ENCODE measurements at places on chromosomes 3 and 15.

- no peak for DNase-seq
Measured at GRCh38 chr3:170483485-170484262, 65.0 kb downstream of the CLDN11 start.

GRCh38 chr15:29840926-29841325 lies 18.7 kb upstream of the TJP1 start:
- DNase-seq = no peak

DNA sequence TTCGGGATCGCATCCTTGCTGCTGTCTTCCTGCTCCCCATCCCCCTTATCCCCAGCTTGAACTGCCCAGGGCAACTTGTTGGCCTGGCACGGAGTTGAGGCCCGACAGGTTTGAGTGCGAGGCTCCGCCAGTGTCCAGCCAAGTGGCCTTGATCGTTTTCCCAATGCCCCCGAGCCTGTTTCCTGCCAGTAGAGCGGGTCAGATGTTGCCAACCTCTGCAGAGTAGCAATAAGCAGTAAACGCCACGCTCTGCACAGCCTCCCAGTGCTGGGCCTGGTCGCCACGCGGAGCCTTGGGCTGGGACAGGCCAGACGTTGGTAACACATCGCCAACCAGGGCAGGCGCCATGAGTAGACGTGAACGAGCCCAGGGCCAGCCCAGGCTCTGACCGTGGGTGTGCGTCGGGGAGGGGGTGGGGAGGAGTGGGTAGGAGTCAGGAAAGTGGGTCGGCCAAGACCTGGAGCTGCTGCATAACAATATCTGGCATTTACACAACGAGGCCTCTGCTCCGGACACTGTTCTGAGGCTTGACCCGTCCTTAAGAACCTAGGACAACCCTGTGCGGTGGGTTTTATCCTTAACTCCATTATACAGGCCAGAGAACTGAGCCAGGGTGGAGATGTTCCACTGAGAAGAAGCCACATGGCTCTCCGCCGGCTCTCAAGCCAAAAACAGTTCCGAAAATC lies 444 bp upstream of the ABHD14A start:
- DNase-seq = no peak

DNA sequence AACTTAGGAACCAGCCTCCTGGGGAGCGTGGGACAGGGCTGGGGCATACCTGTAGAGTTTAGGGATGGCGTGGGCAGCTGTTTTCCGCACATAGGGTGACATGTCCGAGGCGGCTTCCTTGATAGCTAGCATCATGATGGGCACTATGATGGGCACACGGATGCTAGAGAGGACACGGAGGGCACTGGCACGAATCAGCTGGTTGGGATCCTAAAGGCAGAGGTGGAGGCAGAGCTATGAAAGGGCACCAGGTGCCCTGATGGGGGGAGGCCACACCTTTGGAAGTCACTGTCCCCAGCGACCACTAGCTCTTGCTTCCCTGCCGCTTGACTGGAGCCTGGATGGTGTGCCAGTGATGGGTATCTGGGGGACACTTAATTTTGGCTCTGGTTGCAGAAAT lies 28.3 kb downstream of the AP3B2 start:
- DNase-seq = no peak

- DNase-seq = no peak
Measured at GRCh38 chr3:126646674-126647073, 8.2 kb downstream of the TXNRD3 start.

GRCh38 chr3:86162521-86162920 lies 828.4 kb downstream of the VGLL3 start:
- DNase-seq = no peak

DNA sequence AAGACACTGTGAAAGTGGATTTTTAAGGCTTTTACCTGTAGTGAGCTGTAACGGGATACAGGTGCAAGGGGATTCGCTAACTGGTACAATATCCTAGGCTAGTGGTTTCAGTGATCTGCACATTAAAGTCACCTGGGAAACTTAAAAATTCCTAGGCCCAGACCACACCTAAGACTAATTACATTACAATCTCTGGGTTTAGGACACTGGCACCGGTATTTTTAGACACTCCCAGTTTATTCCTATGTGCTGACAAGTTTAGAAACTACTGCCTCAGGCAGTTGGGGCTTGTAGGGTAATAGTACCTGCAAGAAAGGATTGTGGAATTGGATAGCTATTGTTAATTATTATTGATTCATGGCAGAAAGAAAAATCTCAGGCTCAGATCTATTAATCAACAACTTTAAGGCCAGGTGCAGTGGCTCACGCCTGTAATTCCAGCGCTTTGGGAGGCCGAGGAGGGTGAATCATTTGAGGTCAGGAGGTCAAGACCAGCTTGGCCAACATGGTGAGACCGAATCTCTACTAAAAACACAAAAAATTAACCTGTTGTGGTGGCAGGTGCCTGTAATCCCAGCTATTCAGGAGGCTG lies 50.4 kb upstream of the CASR start:
- no peak for DNase-seq

GRCh38 chr3:100106094-100106493 lies 8.2 kb downstream of the FILIP1L start:
- no peak for DNase-seq

- DNase-seq = no peak
Measured at GRCh38 chr3:143831208-143831607, 17.1 kb downstream of the SLC9A9 start.

DNA sequence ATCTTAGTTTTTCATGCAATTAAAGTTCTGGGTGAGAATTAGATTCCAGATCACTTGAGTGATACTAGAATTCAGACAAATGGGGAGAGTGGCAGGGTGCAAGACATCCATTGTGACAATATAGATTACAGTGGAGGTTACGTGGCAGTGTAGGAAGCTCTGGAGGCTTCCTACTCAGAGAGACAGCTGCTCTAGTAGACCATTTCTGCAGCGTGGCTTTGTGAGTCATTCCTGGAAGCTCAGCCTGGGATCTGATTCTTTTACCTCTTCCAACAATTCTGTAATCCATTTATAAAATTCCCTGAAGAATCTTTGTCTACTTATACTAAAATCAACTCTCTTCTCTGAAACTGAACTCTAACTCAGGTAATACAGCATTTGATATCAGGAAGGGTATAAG lies 90.4 kb upstream of the ASB14 start:
- DNase-seq = no peak
